ENCODE measurements at places on chromosomes 13 and 19. TPM values are rescaled to one million over a fixed set of nuclear protein-coding genes. Genes with fewer than 3 reads are reported as not detected.
A peak's percentile ranks its signal among the peaks of the same experiment; 100 is the strongest.

Gene OVOL3
- total RNA-seq, result not detected

Gene CGB7
- not detected for total RNA-seq

Gene CPAMD8
- total RNA-seq, result 0.33 TPM

GRCh38 chr19:49097453-49098288 lies 12.4 kb downstream of the SNRNP70 start:
- peak; percentile 93 for DNase-seq

Gene CYSLTR2
- 0.90 TPM for total RNA-seq

Gene TMEM150B
- 0.69 TPM for total RNA-seq

Gene IGFL2
- 0.40 TPM for total RNA-seq

- no peak for DNase-seq
Observed at GRCh38 chr13:91520952-91521351, 122.5 kb downstream of the GPC5 start.
